Spleen (tissue), 13 donors: ENCODE measurements at places on chromosomes 6 and 20. TPM values are rescaled to one million over a fixed set of nuclear protein-coding genes. Genes with fewer than 3 reads are reported as not detected.

- DNase-seq: no peak
Measured at GRCh38 chr6:45439459-45439858, 61.7 kb upstream of the SUPT3H start.

GRCh38 chr20:51382111-51382985 lies 160.2 kb downstream of the NFATC2 start:
- peak; percentile 23 for DNase-seq

DNA sequence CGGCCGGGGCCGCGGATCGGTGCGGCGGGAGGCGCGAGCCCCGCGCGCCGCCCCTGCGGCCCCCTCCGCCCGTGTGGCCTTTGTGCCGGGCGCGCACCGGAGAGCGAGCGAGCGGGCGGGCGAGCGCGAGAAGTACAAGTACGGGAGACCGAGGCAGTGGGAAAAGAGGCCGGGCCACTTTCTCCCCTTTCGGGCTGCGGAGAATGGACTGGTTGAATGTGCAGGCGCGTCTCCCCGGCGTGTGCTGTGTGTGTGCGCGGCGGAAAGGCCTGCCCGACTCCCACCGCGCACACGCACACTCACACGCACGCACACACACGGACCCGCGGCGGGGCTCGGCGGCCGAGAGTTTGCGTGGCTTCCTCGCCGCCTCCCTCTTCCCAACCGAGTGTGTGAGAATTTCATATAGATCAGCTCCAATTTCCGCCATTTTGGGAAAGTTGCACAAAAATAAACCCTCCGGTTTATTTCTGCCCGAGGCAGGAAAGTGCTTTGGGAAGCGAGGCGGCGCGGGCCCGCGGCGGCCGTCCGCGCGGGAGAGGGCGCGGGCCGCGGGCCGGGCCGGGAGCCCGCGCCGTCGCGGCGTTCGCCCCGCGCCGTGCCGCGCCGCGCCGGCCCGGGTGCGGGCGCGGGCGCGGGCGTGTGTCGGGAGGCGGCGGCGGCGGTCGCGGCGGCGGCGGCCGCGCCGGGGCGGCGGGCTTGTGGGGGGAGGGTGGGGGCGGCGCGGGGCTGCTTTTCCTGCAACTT lies 1.1 kb downstream of the L3MBTL3 start:
- DNase-seq: peak; percentile 89

DNA sequence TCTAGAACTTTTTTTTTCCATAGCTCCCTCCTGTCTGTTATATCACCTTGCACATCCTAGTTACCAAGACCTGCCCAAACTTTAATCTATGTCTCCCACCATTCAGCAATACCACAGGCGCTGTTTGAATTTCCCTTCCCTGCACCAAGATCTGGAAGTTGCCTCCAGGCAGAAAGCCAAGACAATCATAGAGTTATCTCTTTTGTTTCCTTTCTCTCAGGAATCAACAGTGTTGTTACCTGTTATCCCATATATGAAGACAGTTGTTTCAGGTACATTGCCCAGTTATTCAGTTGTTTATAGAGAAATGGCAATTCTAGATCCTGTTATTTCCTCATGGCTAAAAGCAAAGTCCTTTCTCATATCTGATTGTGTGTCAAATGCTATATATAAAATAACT lies 63.2 kb downstream of the PDSS2 start:
- no peak for DNase-seq

GRCh38 chr6:144714021-144714712 lies 429.0 kb downstream of the UTRN start:
- no peak for DNase-seq

CLIC5 gene
- total RNA-seq: 189 TPM

TRAPPC3L gene
- 2.5 TPM for total RNA-seq

CPNE5 gene
- total RNA-seq: 23.4 TPM
